GM12865 (cell line): ENCODE measurements at places on chromosomes 6 and 20.

DNA sequence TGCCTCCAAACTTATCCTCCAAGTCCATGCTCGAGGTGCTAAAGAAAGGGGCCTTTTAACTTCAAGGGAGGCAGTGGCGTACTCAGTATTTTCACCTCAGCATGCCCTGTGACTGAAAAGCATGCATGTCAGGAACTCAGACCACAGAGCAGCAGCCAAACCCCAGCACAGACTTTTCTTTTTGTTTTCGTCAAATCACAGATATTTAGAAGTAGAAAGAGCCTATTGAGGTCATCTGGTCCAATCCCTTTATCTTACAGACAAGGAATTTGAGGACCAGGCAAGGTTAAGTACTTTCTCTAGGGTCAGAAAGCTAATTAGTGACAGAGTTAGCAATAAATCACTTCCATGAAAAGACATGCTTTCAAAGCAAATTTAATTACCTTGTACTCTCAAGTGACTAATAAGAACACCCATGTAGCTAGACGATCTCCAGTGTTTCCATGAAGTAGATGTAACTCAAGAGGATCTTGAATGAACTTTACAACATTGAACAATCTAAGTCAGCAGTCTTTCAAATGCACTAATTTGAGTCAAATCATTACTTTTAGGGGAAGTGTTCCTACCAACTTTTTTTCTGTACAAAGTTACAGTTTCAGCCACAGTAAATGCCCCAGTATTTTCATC, 35.9 kb downstream of the MOXD1 start:
- peak; percentile 79 for DNase-seq

DNA sequence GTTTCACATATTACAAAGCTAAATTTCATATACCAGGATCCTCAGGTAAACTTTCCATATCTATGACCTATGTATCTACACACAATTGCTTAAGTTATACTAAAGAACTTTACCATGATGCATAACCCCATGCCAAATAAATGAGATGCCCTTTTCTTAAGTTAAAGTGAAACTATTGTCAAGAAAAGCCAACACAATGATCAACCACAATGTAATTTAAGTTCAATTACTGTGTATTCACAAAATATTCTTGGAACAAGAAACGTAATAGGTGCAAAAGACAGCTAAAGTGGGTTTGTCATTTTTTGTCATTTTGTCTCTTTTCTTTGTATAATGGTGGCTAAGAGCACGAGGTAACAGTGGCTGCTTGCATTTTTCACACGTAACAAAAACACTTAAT, 158.0 kb upstream of the SHLD1 start:
- DNase-seq, result no peak

- DNase-seq, result no peak
Observed at GRCh38 chr20:31840906-31841816, 4.2 kb downstream of the FOXS1 start.

- DNase-seq, result peak; percentile 51
Observed at GRCh38 chr6:47357827-47358226, 48.1 kb upstream of the TNFRSF21 start.

- peak; percentile 79 for DNase-seq
Observed at GRCh38 chr6:18503593-18504231, 116.6 kb downstream of the RNF144B start.

DNA sequence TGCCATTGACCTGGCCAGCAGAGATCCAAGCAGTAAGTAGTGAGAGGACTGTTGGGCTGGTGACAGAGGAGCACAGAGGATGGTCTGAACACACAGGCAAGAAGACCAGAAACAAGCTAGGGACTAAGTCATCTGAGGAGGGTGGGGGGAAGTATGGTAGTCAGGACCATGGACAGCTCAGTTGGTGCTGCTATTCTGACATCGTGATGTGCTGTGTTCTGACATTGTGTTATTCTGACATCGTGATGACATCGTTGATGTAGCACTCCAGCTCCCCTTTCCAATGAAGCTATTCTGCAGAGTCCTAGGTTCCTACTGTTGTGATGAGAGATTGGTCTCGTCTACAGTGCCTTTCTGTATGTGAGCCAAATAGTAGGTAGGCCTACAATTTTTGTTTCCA, 28.7 kb downstream of the CFAP206 start:
- peak; percentile 73 for DNase-seq

DNA sequence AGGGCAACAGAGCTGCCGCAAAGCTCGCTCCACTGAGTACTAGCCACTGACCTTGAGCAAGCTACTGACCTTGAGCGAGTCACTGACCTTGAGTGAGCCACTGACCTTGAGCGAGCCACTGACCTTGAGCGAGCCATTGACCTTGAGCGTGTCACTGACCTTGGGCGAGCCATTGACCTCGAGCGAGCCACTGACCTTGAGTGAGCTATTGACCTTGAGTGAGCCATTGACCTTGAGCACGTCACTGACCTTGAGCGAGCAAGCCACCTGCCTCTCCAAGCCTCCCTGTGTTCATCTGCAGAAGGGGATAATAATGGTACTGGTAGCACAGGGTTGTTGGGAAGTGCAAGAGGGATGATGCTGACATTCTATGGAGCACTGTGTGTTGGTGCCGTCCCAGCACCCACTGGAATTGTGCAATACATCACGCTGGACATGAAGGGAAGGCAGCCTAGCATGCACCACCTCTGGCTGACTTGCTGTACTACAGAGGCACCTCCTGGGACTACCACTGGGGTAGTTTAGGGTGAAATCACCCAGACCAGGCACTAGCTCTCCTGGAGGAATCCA, 60.2 kb downstream of the CTCFL start:
- DNase-seq, result peak; percentile 33

DNA sequence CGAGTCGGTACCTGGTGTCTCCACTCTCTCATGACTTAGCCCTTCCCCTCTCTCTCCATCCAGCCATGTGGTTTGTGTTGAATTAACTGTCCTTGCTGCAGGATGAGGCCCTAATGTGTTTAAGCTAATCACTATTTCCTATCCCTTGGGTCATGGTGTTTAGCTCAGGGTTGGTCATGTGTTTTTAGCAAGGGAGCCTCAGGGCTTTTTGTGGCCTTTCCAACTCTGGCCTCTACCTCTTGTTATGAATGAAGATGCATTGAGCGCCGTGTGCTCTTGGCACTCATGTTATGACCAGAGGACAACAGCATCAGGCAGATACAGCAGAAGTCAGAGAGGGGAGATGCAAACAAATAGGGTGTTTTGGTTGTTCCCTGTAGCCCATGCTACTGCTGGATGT, 674.2 kb upstream of the FLRT3 start:
- DNase-seq, result no peak

GRCh38 chr6:20640181-20640580, 105.9 kb downstream of the CDKAL1 start:
- DNase-seq, result no peak

- DNase-seq, result no peak
Observed at GRCh38 chr6:37399131-37399530, 33.9 kb upstream of the CMTR1 start.

- DNase-seq, result no peak
Observed at GRCh38 chr20:43387737-43388136, 70.0 kb upstream of the SRSF6 start.

DNA sequence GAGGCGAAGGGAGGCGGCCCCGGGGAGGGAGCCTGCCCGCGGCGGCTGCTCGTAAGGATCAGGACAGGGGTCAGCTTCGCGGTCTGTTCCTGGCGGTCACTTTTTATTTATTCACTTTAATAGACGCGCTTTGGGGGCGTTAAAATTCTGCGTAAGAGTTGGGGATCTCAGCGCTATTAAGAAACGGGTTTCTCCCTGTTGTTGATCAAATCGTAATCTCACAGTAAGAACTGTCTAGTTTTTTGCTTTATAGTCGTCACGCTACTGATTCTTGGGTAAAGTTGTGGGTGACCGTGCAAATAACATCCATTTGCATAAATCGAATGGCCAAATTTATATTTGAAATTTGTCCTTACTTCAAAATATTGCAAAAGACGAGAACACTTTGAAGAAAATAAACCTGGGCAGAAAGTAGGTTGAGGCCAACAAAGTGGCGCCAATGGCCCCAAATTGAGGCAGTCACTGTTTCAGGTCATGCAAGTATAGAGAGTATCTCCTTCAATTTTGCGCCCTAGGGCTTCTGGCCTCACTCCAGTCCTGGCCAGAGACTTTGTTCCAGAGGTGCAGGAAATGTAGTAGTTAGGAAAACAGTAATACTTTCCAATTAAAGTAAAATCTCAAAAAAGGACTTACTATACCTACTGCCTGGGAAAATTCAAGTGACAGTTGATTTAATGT, 963 bp upstream of the RMND1 start:
- DNase-seq, result peak; percentile 12

DNA sequence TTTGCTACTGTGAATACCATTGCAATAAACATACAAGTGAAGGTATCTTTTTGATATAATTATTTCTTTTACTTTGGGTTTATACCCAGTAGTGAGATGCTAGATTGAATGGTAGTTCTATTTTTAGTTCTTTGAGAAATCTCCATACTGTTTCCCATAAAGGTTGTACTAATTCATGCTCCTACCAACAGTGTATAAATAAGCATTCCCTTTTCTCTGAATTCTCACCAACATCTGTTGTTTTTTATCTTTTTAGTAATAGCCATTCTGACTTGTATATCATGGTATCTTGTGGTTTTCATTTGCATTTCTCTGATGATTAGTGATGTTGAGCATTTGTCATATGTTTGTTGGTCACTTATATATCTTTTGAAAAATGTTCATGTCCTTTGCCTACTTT, 183.6 kb upstream of the LRFN2 start:
- no peak for DNase-seq

GRCh38 chr6:87126501-87126900, 28.9 kb upstream of the ZNF292 start:
- DNase-seq, result no peak

DNA sequence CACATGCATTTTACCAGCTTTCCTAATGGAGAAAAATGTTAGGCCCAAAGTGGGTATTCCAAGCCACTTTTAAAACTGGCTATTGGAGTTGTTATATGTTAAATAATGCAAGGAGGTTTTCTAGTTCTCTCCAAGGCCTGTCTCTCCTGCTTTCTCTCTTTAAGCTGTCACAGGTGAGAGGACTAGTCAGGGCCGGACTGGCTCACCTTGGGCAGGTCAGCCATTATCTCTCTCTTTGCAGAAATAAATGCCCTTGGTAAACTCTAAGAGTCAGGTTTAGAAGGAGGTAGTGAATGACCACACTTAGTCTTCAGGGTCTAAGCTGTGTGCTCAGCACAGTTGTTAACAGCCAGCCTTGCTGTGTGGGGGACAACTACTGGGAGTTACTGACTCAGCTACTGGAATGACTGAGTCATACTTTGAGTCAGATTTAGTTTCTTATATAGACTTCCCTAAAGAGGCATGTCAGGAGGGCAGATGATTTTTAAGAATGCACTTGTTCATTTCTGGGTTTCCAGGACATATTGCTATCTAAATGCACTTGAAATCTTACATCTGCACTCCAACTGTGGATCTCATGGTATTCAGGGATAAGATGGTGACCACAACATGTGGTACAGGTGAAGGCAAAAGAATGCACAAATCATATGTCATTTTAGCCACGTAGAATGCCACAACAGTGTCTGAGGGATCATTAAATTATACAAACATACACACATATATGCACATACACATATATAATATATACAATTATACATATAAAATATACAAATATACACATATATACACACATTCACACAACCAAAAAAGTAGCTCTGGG, 719.4 kb downstream of the EPM2A start:
- peak; percentile 60 for DNase-seq

DNA sequence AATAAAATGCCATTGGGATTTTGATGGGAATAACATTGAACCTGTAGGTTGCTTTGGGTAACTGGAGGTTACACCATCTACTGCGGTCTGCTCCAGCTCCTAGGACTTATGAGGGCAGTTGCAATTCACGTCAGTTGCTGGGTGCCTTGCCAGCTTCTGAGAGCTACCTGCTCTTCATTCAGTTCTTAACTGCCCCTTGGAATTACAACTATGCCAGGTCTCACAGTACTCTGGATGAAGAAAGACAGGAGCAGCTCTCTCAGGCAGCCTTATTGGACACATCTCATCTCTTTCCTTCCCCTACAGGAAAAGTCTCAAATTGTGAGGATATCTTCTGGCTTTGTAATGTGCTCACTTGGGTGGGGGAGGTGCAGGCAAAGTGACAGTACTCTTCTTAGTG, 1643.3 kb downstream of the GRIK2 start:
- DNase-seq, result no peak

DNA sequence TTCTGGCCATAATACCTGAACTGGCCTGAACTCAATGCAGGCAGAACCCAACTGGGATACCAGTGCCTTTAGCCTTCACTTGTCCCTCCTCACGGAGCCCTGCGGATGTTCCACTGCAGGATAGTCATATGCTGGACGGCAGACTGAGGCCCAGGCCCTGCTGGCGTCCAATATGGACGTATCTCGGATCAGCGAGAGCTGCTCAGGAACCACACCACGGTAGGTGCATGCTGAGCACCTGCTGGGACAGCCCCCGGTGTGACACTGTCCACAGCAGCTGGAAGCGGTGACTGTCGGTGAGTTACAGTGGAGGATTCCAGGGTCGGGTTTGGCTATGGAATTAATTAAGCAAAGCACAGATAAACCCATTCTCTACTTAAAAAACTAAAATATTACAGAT, 48.7 kb downstream of the PSMG4 start:
- no peak for DNase-seq

- DNase-seq, result peak; percentile 51
Observed at GRCh38 chr20:1734269-1734858, 76.8 kb upstream of the SIRPG start.

DNA sequence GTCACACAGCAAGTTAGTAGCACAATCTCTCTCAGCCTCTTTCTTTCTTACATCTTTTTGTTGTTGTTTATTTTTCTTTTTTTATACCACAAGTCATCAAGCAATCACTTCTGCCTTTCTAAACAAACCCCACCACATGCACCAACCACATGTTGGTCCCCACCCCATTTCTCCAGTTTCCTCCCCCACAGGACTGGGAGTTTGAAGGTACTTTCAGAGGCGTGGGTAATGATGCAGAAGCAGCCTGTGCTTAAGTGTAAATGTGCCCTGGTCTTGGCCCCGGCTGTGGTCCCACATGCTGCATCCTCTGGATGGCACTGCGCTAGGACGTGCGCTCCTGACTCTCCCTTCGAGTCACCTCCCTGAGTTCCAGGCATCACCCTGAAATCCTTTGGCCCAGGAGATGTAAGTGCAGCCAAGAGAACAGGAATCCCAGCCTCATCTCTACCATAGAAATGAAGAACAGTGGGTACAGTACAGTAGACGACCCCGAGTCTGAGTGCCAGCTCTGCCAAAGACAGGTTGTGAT, 5.7 kb downstream of the HCK start:
- DNase-seq, result no peak

GRCh38 chr20:58839474-58839874, 11.2 kb downstream of the GNAS-AS1 start:
- peak; percentile 46 for DNase-seq

GRCh38 chr6:51528556-51528955, 558.9 kb downstream of the PKHD1 start:
- no peak for DNase-seq

- no peak for DNase-seq
Observed at GRCh38 chr20:43900121-43900466, 14.6 kb upstream of the TOX2 start.
